ENCODE measurements at places on chromosomes 4 and X. TPM values are rescaled to one million over a fixed set of nuclear protein-coding genes. Genes with fewer than 3 reads are reported as not detected.

DNA sequence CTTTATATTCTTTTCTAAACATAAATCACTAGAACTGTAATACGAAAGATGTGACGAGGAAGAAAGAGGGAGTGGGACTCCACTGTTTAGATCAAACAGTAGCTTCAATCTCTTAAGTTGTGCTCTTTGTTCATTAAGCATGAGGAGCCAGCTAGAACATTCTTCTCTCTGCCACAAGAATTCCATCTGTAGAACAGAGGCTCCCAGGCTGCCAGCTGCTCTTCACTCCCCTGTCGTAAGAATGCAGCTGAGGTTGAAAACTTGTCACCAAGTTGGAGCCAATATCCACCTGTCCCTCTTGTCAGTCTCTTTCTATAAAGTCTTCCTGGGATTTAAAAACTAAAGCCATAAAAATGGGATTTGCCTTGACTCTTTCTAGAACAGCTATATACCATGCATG is 65.0 kb upstream of the SEC24B start:
- DNase-seq: no peak

GRCh38 chrX:47223476-47224250 is 5.2 kb downstream of the CDK16 start:
- no peak for DNase-seq

DNA sequence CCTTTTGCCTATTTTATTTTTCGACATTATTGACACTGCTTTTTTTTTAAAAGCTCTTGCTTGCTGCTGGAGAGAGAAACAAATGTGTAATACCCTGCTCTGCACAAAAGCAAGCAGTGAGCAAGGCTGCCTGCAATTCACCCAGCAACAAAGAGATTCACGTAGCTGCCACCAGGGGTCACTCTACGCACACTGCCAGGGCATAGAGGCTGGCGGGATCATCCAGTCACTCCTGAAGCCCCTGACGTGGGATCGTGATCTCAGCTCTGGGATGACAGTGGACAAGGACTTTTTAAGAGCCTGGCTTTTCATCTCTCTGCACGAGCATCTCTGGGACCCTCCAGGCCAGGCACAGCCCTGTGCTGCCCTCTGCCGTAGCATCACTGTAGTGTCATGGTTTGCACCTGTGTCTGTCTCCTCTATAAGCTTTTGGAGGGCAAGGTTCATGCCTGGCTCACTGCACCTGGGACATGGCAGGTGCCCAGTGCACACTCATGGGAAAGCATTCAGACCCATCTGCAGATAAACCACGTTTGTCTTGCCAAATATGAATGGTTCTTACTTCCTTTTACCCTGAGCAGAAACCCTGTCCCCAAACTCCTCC is 19.8 kb downstream of the C4orf50 start:
- peak; percentile 68 for DNase-seq

DNA sequence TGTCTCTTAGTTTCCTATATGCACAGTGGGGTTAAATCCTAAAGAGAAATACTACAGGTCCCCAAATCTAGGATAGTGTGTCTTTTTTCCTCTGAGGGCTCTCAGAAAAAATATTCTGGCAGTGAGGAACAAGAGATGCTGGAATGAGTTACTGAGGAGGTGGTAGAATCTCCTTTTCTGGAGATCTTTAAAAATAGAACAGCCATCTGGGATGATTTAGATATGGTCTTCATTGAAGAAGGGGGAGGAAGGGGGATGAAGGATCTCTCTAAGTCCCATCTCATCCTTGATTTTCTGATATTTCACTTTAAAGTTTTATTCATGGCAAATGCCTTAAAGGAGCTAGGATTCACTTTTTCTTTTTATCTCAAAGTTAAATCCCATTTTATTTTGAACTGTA is 235.0 kb downstream of the MAML3 start:
- no peak for DNase-seq

GRCh38 chr4:72448231-72448630 is 120.8 kb downstream of the ADAMTS3 start:
- no peak for DNase-seq

DNA sequence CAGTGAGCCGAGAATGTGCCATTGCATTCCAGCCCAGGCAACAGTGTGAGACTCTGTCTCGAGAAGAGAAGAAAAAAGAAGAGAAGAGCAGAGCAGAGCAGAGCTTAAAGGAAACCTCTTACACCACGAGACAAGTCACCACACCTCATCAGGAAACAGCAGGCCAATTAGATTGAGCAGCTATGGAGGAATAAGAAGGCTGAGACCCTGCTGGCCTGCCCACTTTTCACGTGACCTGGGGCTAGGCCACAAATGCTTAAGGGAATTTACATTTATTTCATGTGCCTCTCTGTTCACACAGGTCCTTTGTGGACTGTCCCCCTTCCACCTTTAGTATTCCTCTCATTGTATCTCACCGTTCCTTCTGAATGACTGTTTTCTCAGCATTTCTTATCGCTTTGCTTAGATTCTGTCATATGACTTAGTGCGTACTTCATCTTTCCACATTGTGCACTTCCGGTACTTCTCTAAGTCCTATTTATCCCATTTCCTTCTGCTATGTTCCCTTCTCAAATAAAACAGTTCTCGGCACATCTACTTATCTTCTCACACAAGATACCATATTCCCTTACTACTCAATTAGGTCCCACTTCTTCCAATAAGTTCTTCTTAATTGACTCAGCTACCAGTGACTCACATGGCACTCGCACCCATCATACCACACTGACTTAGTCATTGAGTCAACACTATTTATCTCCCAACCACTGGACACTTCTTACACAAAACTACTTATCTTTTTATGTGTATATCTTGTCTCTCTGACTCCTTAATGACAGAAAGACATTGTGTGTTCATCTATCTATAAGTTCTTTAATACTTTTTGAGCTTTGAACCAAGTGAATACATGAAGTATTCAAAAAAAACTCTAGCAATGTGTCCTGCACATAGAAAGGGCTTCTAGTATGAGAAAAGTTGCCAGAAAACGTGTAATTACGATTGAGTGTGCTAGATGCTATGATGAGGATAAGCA is 11.0 kb downstream of the CUL4B start:
- no peak for DNase-seq

- DNase-seq: no peak
These were observed 537.2 kb upstream of the CPEB2 start for GRCh38 chr4:14465057-14465456.

- no peak for DNase-seq
These were observed 221.8 kb upstream of the KCNIP4 start for GRCh38 chr4:22170353-22170752.

- no peak for DNase-seq
These were observed 14.9 kb upstream of the PPEF1 start for GRCh38 chrX:18692541-18692940.

DNA sequence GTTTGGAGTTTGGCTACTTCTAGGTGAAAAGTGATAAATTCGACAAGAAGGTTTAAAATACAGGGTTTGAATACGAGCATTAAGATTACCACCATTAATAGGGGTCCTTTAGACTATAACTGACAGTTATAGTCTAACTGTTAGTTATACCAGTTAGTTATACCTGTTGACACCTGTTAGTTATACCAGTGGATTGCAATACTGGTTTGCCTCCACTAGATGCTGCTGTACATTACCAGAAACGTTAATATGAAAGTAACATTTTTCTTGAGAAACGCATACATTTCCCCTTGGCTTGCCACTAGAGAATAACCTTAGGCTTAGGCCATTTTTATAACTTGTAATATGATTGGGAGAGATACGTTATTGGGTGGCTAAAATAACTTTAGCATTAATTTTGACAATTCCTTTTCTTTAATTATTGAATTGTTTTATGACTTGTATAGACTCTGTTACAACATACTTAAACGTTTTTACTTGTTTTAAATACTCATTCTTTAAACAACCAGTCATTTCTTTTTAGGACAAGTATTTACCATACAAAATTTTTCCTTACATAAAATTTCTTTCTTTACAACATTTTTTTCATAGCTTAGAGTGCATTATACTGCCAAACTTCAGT is 911.2 kb downstream of the FSTL5 start:
- DNase-seq: peak; percentile 34

- no peak for DNase-seq
These were observed 3.7 kb downstream of the TAF7L start for GRCh38 chrX:101287402-101287801.

- DNase-seq: no peak
These were observed 84.8 kb upstream of the ZNF827 start for GRCh38 chr4:146023334-146023967.

- DNase-seq: no peak
These were observed 91.1 kb upstream of the ATP8A1 start for GRCh38 chr4:42747971-42748370.

- DNase-seq: no peak
These were observed 2.1 kb downstream of the GEMIN8 start for GRCh38 chrX:14027511-14028019.

DNA sequence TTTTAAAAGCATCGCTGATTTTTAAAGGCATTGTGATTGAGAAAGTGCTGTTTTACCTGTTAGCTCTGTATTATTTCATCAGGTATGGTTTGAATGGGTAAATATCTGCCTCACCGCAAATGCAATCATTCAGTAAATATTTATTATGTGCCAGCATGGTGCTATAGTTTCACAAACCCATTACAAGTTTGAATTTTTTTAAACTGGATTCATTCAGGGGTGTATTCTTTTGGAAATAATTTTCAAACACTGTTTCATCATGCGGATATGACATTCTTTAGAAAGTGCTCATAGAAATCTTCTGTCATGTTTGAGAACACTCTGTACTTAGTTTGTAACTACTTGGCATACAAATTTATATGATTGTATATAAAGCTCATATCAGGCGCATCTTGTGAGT is 37.2 kb downstream of the LIMCH1 start:
- DNase-seq: no peak

- no peak for DNase-seq
These were observed 573.6 kb downstream of the PPP4R3C start for GRCh38 chrX:26889574-26889973.

GRCh38 chrX:44349561-44349960 is 6.1 kb upstream of the EFHC2 start:
- no peak for DNase-seq

- no peak for DNase-seq
These were observed 18.5 kb downstream of the PJA1 start for GRCh38 chrX:69146739-69147138.

GRCh38 chr4:44493924-44494323 is 45.3 kb upstream of the KCTD8 start:
- peak; percentile 8 for DNase-seq

DNA sequence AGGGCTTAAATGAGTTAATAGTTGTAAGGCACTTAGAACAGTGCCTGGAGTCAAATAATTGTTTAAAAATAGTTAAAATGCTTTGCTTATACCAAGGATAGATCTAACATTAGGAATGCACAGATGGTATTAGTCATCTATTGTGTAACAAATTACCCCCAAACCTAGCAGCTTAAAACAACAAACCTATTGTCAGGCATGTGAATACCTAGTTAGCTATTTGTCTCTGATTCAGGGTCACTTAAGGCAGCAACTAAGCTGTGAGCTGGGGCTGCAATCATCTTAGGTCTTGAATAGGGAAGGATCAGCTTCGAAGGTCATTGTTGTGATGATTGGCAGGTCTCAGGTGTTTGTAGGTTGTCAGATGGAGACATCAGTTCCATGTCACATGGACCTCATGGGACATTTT is 42.4 kb upstream of the AGA start:
- no peak for DNase-seq

DNA sequence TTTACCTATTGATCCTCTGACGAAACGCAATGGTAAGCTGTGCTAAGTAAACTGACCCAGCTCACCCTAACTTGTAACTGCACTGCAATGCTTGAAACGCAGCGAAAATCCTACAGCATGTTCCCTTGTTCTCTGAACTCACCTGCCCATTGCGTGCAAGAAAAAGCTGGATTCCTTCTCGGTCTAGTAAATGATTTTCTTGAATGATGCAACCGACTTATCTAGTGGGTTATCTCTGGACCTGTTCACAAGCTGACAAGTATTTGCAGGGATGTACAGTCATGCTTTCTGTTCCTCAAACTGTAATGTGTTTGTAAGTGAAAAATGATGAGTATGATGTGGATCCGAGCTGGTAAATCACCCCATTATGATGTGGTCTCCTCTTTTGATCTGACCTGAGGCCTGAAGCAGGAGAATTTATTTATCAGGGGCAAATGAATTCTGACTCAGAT is 140.1 kb downstream of the BTC start:
- DNase-seq: no peak

DNA sequence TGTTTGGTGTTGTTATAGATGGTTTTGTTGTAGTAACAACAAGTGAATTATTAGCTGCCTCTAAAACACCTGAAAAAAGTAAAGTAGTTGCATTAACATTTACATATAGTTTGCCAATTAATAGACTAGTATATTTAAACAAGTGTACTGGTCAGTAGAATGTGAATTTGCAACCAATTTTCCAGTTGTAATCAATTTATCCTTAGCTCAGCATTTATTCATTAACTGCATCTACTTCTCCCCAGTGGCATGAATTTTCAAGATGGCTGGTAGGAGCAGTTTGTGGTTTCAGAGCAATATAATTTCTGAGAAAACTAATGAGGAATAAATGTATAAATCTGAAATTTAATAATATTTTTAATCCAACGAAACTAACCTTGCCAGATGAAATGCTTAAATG is 37.9 kb downstream of the EMCN start:
- no peak for DNase-seq

DNA sequence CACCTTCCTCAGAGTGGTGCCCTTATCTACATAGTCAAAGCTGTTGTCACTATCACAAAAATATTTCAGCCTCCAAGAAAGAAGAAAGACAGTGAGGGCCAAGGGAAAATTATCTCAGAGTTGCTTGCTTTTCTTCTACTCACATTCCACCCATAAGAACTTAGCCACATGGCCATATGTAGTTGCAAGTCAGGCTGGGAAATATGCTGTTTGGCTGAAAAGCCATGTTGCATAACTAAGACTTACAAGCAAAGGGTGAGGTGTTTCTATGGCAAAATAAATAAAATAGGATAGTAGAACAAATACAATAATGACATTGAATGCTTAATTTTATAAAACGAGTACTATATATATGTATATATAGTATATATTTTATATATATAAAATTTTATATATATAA is 365.9 kb upstream of the PABPC4L start:
- no peak for DNase-seq

GRCh38 chrX:119475389-119476101 is 7.3 kb downstream of the SLC25A5 start:
- DNase-seq: no peak

DNA sequence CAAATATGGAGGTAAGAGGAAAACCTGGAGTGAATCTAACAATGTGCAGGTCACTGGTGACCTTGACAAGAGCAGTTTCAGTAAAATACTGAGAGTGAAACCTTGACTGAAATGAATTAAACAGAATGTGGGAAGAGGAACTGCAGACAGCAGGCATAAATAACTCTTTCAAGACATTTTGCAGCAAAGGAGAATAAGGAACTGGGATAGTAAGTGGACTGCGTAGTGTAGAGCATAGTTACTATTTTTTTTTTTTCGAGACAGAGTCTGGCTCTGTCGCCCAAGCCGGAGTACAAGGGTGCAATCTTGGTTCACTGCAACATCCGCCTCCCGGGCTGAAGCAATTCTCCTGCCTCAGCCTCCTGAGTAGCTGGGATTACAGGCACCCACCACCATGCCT is 24.0 kb downstream of the RBMX start:
- no peak for DNase-seq

ASB5 gene
- not detected for total RNA-seq

MBNL3 gene
- total RNA-seq: 6.3 TPM

BEX2 gene
- 23.9 TPM for total RNA-seq

NEIL3 gene
- not detected for total RNA-seq

BLOC1S4 gene
- 16.5 TPM for total RNA-seq

SRPX gene
- 42.5 TPM for total RNA-seq

DOCK11 gene
- 4.9 TPM for total RNA-seq

GATA1 gene
- total RNA-seq: not detected

JCHAIN gene
- total RNA-seq: 27.7 TPM

SLC25A43 gene
- total RNA-seq: 13.8 TPM

TMSB15A gene
- not detected for total RNA-seq

ERAS gene
- total RNA-seq: not detected

FGF13 gene
- 0.66 TPM for total RNA-seq
